ENCODE measurements at places on chromosomes 7 and 10.

- no peak for DNase-seq
Observed at GRCh38 chr7:44711528-44711927, 37.1 kb upstream of the ZMIZ2 start.

DNA sequence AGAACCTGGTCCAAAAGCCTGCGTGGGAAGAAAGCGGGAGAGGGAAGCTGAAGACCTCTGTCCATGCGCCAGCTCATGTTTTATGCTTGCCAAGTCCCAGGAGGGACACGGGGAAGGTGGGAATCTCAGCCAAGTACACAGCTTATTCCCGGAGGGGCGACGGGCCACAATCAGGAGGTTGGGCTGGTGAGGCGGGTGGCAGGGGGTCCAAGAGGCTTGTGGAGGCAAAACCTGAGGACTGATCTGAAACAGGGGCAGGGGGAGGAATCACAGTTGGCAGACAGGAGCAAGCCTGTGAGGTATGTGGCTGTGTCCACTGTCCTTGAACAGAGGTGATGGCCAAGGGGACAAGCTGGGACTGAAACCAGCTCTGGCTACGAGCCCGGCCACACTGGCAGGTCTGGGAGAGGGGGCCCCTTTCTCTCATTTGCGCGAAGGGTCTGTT is 38.0 kb upstream of the LEP start:
- no peak for DNase-seq

DNA sequence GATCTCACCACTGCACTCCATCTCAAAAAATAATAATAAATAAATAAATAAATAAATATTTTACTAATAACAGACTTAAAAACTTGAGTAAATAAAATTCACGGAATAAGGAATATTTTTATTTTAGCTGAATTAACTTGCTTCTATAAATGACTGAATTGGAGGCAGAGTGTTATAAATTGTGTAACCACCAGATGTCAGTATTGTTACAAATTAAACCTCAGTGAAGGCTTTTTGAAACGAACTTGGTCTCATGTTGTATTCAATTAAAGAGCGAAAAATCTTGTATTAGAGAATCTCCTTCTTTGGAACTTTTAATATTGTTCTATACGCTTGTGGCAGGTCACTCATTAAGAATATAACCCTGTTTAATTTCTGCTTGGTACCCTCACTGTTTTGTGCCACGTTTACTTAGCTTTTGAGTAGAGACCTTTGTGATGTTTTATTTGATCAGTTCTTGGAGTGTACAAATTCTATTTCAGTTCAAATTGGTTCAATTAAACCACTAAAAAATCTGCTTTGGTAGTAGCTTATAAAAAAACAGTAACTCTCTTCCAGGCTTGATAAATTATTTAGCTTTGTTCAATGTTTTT is 45.6 kb upstream of the SCIN start:
- DNase-seq, result no peak

DNA sequence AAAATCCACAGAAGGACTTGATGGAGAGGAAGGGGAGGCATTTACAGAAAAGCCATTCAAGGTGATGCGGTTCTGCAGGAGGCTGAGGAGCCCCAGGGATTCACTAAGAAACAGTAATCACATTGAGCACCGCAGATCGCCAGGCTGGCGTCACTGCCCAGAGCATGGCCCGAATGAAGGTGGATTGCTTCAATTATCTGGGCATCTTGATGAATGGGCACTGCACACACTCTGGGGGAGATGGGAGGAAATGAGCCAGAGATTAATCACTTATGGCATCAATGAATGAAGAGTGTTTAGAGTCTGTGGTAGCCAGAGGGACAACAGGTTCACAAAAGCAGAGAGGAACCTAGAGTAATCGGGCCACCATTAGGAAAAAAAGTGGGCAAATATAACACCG is 292.1 kb downstream of the ZEB1 start:
- DNase-seq, result no peak

Measured in endodermal cell (in vitro differentiated cells).